Fibroblast of skin of scalp (primary cell): ENCODE measurements at places on chromosomes 16 and 17.

GRCh38 chr17:37507111-37507510 lies 17.4 kb downstream of the DUSP14 start:
- no peak for DNase-seq

DNA sequence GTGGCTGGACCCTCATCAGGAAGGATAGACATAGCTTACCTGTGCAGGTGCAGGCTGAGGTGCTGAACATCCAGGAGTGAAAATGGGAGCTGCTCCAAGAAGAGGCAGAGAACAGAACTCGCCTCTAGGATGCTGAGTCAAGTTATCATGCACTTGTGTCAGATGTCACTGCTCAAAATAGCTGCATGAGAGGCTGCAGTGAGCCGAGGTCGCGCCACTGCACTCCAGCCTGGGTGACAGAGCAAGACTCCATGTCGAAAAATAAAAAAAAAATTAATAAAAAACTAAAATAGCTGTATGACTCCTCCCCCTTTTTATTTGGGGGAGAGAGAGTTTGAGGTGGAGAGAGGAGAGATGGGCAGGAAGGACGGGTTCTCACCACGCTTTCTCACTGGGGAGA lies 148.8 kb downstream of the FOXL1 start:
- DNase-seq = no peak

DNA sequence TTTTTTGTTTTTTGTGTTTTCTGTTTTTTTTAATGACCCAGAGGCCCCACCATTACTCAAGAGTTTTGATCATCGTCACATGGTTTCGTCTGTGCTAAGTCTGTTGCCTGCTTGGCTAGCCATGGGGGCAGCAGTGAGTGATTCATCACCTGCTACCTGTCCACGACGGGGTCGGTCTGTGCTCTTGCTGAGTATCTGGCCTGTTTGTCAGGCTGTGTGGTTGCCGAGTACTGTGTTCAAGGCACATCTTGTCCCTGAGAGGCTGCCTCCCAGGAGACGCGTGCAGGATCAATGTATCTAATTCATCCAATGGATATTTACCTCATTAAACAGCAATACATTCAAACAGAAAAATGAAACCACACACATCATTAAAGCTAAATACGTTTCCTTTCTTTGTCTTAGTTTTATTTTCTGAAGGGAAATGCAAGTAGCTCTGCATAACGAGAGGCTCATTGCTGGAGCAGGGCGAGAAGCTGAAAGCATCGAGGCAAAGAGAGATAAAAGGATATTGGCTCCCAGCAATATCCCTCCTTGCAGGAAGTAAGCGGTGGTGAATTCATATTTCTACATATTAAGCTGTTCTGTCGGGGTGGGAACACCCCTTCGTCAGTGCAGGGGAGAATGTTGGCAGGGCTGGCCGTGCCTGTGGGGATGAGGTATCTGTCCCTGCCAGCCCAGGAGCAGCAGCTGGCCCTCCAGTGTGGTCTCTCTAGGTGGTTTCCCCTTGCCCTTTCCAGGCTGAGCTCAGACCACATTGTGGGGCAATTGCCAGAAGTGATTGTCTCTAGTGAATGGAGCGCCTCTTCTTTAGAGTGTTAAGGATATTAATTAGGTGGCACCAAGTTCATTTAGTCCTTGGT lies 166.2 kb upstream of the ASIC2 start:
- DNase-seq = no peak

- DNase-seq = no peak
Measured at GRCh38 chr16:49733313-49734009, 122.5 kb downstream of the ZNF423 start.
